Smooth muscle cell of the coronary artery (primary cell): ENCODE measurements at places on chromosomes 3 and 15. TPM values are rescaled to one million over a fixed set of nuclear protein-coding genes. Genes with fewer than 3 reads are reported as not detected.

The CHRNA5 gene
- total RNA-seq = 0.12 and 0.53 TPM in 2 replicates

The NANOGP8 gene
- total RNA-seq = not detected in 2 replicates

The SAMD7 gene
- not detected in 2 replicates for total RNA-seq

The PEAK1 gene
- total RNA-seq = 48.3 and 74.3 TPM in 2 replicates

The MYZAP gene
- 0.35 TPM in 1 of 2 replicates, not detected in the other for total RNA-seq
